Activated CD4-positive, alpha-beta T cell treated with anti-CD3 and anti-CD28 coated beads for 4 hours (primary cell): ENCODE measurements at places on chromosomes 11 and 22.

DNA sequence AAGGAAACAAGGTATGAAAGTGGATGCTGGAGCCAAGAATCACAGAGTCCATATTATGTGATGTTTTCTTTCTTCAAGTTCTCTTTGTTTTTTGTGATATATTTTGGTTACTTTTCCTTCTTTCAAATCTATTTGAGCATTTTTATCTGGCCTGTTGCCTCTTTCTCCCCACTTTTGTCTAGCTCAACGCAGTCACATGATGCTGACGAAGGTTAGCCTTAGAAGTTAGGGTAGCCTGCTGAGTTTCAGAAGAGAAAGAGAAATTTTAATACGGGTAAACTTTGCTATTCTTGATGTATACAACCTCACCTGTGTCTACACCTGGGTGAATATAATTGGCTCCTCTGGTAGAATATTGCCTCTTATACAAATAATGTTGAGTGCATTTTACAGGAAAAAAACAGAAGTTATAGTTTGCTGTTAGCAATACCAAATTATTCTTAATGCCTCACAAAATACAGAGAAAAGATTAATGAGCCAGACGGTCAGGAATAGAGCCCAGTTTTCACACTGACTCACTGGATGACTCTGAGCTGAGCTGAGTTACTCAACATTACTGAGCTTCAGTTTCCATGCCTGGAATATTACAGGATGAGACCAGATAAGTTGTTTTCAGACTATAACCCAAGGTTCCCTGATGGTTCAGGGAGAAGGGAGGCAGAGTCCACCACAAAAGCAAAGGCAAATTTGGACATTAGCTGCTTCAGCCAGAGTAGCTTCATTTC, 161.6 kb upstream of the BDNF start:
- DNase-seq: no peak

GRCh38 chr11:37689951-37690350, 1091.9 kb upstream of the RAG2 start:
- DNase-seq: no peak

GRCh38 chr22:33248948-33249347, 190.8 kb upstream of the SYN3 start:
- DNase-seq: no peak

GRCh38 chr11:106397787-106398501, 320.5 kb downstream of the AASDHPPT start:
- no peak for DNase-seq

- no peak for DNase-seq
Measured at GRCh38 chr11:120055646-120056045, 82.3 kb downstream of the TRIM29 start.

GRCh38 chr11:102118937-102119336, 8.7 kb downstream of the YAP1 start:
- DNase-seq: no peak

GRCh38 chr11:114167771-114168448, 108.4 kb downstream of the ZBTB16 start:
- no peak for DNase-seq

- no peak for DNase-seq
Measured at GRCh38 chr22:38564669-38565068, 5.3 kb downstream of the DMC1 start.

- no peak for DNase-seq
Measured at GRCh38 chr11:47905358-47906059, 57.4 kb upstream of the NUP160 start.

GRCh38 chr22:36506637-36507517, at the start of gene FOXRED2:
Gene FOXRED2, minus strand, starts transcription at chr22:36507040. Its CDS starts 618 bp downstream, at chr22:36506422.
- peak; percentile 87 for DNase-seq

GRCh38 chr22:20240447-20240764, 27.7 kb downstream of the RTN4R start:
- no peak for DNase-seq

GRCh38 chr22:25880524-25880923, 138.5 kb downstream of the MYO18B start:
- DNase-seq: no peak

- DNase-seq: no peak
Measured at GRCh38 chr22:35915477-35916013, 113.1 kb downstream of the RBFOX2 start.

DNA sequence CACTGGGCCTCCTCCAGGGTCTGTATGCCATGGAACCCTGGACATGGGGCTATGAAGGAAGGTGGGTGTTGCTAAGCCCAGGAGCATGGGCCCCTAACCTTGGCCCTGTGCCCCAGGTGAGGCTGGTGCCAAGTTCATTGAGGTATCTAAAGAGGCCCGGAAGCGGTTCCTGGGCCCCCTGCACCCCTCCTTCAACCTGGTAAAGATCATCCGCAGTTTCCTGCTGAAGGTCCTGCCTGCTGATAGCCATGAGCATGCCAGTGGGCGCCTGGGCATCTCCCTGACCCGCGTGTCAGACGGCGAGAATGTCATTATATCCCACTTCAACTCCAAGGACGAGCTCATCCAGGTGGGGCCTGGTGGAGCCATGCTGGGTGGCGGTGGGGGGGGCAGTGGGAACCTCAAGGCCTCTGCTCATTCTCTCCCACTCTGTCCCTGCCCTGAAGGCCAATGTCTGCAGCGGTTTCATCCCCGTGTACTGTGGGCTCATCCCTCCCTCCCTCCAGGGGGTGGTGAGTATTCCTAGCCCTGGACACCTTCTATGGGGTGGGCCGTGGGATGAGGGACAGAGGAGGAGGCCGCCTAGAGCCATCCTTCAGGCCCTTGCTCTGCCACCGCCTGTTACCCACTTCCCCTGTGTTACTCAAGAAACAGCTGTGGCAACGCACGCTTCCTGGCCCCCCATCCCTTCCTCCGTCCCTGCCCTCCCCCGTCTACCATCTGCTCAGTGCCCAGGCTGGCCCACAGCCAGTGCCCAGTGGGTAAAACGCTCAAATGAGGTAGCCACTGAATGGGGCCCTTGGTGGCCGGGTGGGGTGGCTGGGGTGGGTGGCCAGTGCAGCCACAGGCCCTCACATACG, 3.0 kb downstream of the PNPLA2 start:
- DNase-seq: no peak

DNA sequence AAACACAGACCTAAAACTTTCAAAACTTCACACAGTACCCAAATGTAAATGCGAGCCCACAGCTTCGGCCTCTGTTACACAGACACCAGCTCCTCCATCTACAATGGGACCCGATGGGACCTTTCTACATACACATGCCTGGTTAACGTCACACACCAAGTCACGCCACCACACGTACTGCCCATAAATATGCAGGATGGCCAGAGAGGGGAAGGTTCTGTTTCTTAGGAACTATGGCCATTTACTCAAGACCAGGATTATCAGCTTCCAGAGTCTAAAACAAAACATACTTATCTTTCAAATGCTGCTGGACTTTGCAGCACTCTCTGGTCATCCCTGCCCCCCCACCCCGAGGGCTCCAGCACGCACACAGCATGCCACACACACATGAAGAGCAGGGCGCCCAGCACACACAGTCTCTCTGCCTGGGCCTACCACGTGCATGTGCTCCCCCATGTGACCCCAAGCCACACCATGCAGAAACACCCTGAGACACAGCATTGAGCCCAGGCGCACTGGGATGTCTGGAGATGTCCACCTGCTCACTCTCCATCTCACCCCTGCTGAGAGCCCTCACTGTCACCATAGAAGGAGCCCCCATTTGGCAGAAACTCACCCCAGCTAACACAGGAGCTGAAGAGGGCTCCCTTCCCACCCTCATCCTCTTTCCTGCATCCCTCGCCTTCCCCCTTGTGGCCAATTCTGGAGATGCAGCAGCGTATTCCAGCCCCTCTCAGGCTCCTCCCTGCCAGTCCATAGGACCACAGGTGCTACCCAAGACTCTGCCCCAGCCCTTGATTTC, 61.8 kb downstream of the SLC22A12 start:
- peak; percentile 75 for DNase-seq

DNA sequence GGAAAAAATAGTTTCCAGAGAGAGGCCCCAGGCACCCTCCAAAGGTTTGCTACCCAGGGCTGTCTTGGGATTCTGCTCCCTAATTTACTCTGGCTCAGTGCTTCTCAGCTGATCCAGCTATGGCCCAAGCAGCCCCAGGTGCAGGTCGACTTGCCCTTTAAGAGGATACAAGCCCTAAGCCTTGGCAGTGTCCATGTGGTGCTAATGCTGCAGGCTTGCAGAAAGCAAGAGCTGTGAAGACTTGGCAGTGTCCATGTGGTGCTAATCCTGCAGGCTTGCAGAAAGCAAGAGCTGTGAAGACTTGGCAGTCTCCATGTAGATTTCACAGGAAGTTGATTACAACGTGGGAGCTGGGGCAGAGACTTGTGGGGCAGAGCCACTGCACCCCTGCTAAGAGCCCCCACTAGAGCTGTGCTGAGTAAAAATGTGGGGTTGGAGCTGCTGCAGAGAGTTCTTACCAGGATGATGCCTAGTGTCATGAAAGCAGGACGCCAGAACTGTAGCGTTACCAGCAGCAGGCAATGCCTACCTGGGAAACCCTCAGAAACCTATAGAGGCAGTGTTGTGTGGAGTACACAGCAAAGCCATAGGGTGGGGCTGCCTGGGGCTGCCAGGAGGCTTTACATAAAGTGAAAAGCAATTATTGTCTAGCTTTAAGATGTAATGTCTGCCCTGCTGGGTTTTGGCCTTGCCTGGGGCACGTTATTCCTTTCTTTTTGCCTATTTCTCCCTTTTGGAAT, 16.1 kb upstream of the OR52K1 start:
- no peak for DNase-seq

- no peak for DNase-seq
Measured at GRCh38 chr11:86486261-86487030, 111.8 kb downstream of the CCDC81 start.

GRCh38 chr11:122650619-122651018, 4.9 kb upstream of the UBASH3B start:
- DNase-seq: no peak

DNA sequence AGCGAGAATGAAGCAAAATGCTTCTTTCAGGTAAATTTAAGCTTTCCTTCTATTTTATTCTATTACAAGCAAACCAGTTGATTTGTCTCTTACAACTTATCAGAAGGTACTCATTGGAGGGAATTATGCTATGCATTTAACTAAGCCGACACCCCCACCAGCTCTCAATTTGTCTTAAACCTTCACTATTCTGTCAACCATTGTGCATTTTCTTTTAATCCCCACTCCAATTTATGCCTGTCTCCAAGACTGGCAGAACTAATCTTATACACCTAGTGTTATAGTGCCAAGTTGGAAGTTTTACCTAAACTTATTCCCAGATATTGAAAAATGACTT, 12.5 kb downstream of the TAF1D start:
- no peak for DNase-seq

GRCh38 chr11:13899603-13900002, 62.9 kb upstream of the SPON1 start:
- no peak for DNase-seq

DNA sequence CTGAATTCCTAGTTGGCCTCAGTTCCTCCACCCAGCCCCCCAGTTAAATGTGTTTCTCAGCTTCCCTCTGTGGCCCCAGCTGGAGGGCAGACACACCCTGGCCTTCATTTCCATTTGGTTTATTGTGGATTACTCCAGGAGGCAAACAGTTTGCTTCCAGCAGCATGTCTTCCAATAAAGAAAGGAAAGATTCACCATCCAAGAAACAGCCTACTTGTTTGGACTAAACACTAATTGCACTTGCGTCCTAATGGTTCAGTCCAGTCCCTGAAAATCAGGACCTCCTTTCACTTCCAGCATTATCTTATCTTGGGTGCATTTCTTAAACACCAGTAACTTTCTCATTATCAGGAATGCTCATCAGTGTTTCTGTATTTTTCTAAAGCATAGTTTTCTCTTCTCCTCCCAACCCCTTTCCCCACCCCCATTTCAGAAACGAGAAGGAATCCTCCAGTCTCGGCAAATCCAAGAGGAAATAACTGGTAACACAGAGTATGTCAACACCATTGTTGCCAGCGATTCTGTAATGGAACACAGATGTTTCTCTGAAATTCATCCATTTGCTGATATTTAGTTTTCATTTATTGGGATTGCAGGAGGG, 130.9 kb downstream of the PARVA start:
- no peak for DNase-seq

DNA sequence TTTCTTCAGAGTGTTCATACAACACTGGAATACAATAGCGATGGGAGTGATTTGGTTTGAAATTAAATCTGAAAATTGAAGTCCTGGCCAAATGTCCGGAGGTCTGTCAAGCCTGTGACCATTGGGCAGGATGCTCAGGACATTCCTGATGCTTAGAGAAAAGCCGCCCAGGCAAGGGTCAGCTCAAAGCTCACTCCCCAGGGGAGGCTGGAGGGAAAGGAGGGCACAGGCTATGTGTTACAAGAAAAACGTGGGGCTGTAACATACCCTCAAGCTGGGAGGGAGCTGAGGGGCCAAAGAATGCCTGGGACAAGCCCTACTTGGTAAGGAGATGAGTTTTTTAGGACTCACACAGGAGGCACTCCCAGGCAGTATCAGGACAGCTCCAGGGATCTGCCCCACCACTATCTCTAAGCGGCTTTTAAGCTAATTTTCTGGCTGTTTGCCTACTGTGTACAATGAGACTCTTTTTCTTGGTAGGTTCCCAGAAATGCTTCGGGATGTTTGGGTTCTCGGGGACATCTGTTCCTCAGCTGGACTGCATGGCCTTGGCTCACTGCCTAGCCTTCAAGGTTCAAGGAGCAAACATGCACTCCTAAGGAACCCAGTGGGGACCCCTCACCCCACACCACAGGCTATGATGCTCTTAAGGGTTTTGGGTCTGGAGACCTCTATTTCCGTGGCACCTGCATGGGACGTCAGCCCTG, 500.1 kb downstream of the BRD1 start:
- no peak for DNase-seq

GRCh38 chr22:36224245-36224644, 15.1 kb downstream of the APOL2 start:
- DNase-seq: no peak

- peak; percentile 17 for DNase-seq
Measured at GRCh38 chr11:114060392-114061047, 1.0 kb downstream of the ZBTB16 start.

- DNase-seq: no peak
Measured at GRCh38 chr11:96033095-96033494, 109.2 kb upstream of the MTMR2 start.

DNA sequence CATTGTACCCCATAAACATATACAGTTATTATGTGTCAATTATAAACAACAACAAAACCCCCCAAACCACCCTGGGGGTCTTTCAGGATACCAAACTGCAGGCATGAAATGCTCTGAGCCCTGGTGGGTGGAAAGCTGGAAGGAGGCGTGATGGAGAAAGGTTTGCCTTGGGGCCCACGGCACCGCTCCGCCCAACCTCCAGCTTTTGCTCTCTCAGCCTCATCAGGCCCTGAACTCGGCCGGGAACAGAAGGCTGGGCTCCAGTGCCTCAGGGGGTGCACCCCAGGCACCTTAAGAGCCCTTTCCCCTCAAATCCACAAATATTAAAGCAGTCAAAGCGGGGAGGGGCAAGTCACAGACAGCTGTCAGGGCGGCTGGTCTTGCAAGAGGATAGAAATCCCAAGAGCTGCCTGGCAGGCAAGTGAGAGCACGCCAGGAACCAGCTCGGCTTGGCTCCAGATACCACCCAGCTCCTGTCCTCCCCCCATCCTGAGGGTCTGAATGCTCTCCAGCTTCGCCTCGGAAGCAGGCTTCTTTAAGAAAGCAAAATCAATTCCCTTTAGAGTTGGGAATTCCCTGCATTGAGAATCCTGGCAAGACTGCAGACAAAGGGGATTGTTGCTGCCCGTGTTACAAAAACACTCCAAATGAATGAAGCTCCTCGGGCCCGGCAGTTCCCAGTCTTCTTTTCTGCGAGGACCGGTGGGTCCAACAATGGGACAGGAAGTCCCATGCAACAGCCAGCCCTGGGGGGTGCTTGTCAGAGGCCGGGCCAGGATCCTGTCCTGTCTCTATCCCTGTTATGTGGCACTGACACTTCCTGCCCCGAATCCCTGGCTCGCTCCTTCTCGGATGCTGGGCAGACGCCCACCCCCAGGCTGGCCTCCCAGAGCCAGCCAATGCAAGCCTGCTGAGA, 80.8 kb downstream of the NAT10 start:
- DNase-seq: no peak
